Activated B cell treated with CpG ODN at 0.5 μM for 24 hours (primary cell): ENCODE measurements at places on chromosomes 5 and 9. TPM values are rescaled to one million over a fixed set of nuclear protein-coding genes. Genes with fewer than 3 reads are reported as not detected.

DNA sequence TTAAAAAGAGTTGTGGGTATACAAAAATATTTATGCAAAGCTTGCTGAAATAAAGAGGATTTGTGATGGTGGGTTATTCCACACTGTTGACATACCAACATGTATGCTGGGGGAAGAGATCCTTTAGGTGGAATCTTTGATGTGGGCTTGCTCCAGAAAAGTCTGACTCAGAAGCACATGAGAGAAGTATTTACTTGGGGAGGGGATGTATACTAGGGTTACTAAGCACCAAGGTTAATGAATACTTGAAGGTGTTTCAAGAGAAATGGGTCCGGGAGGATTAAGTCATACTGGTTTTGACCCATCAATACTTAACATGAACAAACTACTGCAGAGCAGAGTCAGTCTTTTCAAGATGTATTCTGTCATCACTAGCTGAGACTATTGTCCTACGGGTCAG, 316.4 kb upstream of the GRIN3A start:
- DNase-seq = no peak

- DNase-seq = no peak
Measured at GRCh38 chr5:978693-979092, 29.9 kb upstream of the NKD2 start.

DNA sequence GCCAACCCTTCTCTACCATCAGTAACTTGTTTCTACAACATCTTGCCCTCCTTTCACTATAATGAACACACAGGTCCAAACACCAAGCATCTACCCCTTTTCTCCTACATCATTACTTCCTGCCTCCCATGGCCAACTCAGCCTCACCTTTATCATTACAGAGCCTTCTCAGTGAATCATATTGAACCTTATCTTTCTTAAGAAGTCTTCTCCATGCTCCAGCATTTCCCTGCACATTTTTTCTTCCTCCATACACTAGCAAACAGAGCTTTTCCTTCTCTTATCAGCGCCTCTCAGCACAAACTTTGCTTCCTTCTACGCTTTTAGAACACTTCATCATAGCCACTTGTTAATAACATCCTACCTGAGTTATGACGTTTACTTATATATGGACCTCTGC, 148.2 kb downstream of the ARL15 start:
- DNase-seq = no peak

Gene ZSWIM6
- 6.9 and 8.5 TPM in 2 replicates for total RNA-seq

Gene GFI1B
- 0.07 and 0.38 TPM in 2 replicates for total RNA-seq
